COR-L47 (cell line): ENCODE measurements at places on chromosomes 11 and 22.
A peak's percentile ranks its signal among the peaks of the same experiment; 100 is the strongest.

DNA sequence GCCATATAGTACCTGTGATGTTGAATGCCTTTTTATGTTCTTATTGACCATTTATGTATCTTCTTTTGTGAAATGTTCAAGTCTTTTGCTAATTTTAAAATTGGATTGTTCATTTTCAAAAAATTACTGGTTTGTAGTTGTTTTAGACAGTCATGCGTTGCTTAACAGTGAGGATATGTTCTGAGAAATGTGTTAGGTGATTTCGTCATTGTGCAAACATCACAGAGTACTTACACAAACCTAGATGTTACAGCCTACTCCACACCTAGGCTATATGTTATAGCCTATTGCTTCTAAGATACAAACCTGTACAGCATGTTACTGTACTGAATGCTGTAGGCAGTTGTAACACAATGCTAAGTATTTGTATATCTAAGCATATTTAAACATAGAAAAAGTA, 32.5 kb downstream of the PDE3B start:
- no peak for DNase-seq

GRCh38 chr11:110985547-110985946, 260.0 kb upstream of the POU2AF2 start:
- no peak for DNase-seq

DNA sequence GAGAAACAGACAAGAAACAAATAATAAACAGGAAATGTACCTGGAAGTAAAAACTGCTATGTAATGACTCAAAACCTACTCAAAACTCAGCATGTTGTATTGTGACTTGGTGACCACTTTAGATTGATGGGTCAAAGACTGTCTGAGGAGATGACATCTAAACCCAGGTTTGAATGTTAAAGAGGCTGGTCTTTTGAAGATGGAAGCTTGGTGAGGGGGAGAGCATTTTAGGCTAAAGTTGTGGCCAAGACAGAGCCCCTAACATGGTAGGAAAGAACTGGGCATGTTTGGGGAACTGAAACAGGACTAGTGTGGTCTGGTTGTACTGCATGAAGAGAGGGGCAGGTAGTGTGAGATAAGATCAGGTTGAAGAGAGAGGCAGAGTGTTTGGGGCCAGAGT, 85.3 kb upstream of the MYO18B start:
- no peak for DNase-seq

DNA sequence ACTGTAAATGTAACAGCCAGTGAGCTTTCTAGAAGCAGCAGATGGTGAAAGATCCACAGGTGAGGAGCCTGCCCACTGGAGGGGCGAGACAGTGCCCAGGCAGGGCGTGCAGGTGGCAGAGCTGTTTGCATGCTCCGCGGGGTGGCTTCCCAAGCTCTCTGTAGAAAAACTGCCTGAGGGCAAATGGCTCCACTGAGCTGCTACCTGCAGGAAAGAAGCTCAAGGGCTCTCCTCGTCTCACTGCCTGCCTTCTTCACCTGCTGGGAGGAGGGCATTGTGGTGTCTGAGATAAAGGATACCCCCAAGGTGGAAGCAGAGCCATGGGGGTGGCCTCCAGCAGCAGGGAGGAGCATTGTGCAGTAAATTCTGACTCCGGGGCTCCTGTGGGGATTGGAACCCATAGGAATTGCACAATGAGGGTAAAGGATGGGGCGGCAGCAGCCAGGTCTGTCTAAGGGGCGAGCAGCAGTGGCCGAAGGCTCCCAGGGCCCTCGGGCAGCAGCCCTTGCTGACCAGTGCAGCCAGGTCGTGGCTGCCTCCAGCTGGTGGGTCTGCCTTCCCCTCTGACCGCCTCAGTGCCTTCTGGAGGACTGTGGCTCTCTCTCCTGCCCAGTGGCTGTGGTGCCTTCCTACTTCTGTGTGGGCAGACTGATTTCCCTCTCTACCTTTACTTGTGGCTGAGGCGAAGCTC, 28.0 kb upstream of the CABP7 start:
- peak; percentile 91 for DNase-seq

DNA sequence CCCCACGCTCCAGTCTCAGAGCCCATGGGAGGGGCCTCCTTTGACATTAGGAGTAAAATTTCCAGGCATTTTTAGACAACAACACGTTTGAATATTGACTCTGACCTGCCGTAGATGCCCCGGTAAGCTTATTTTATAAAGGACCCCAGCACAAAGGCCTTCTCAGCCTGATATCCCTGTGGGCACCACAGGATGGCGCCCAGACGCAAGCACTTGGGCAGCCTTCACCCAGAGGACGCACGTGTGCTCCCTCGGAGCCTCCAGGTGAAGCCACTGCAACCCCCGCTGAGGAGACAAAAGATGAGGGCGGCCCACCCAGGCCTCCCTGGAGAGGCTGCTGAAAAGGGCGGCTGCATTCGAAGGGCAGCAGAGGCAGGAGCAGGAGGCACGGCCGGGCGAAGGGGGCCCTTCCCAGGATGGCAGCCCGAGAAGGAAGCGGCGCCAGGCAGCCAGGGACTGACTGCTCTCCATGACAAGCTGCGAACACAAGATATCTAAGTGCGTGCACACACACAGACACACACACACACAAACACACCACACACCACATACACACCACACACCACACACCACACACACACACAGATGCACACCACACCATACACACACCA, 15.2 kb upstream of the TH start:
- DNase-seq, result peak; percentile 91
